ENCODE measurements at places on chromosomes 5 and 9. TPM values are rescaled to one million over a fixed set of nuclear protein-coding genes. Genes with fewer than 3 reads are reported as not detected.

DNA sequence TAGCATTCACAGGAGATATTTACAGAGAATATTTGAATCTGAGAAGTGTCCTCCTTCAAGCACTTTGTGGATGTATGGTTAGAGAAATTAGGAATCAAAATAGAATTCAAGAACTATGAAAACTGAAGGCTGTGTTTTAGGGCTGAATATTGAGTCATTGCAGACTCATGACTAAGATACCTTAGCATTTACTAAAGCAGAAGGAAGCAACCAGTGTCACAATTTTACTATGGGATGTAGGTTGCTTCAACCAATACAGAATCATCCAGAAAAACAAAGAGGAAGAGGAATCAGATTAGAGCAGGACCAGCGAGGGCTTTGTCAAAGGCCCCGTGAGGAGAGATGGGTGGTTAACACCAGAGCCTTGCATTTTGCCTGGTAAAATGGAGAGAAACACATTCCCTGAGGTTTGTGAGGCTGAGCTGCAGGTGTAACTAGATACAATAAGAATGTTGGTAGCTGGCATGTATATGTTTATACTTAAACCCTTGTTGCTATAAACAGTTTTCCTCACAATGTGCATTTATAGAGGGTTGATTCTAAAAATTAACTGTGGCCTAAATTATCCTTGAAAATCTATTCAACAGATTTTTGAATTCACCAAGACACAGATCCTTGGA is 518.1 kb downstream of the AGTPBP1 start:
- DNase-seq = no peak

DNA sequence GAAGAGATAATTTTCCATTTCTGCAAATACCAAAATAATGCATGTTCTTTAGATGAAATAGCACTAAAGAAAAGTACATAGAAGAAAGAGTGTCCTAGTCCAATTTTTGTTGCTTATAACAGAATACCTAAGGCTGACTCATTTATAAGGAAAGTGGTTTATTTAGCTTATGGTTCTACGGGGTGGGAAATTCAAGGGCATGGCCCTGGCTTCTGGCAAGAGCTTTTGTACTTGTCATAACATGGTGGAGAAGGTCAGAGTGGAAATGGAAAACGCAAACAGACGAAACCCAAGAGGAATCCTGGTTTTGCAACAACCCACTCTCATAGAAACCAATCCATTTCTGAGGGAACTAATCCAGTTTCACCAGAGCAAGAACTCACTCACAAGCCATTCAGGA is 283.7 kb downstream of the CSNK1G3 start:
- DNase-seq = no peak

Gene SLC36A3
- total RNA-seq = not detected

Gene FKBP15
- total RNA-seq = 25.9 TPM

Gene RNF183
- total RNA-seq = not detected

Measured in Peyer's patch (tissue), 4 donors.